LoVo (cell line): ENCODE measurements at places on chromosomes 5 and 9.

DNA sequence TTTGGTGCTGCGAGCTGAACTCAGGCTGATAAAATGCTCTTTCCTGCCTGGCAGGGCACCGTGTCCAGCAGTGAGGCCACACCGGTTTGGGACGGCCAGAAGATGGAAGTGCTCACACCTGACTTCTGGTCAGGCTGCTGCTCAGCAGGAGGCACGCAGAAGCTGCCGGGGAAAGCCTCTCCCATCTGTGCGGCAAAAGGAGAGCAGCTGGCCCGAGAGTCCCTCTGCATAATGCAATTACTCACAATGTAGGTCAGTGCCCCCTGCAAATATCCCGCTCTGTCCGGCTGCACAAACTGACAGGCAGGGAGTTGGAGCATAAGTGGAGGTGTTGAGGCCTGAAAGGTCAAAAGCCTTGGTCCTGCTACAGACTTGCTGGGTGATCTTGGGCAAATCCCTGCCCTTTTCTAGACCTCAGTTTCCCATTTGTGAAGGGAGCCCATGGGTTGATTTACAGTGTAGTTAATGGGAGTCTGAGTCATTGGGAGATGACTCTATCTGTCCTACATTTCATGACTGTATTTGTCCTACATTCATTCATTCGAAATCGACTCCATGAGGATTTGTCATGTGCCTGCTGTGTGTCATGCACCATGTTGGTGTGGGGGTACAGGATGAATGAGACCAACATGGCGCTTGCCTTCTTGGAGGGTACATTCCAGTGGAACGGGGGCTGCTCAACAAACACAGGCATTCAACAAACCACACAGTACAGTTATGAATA lies 61.8 kb upstream of the TBC1D2 start:
- DNase-seq, result no peak

- DNase-seq, result no peak
Observed at GRCh38 chr9:124210697-124211096, 47.1 kb upstream of the NEK6 start.

DNA sequence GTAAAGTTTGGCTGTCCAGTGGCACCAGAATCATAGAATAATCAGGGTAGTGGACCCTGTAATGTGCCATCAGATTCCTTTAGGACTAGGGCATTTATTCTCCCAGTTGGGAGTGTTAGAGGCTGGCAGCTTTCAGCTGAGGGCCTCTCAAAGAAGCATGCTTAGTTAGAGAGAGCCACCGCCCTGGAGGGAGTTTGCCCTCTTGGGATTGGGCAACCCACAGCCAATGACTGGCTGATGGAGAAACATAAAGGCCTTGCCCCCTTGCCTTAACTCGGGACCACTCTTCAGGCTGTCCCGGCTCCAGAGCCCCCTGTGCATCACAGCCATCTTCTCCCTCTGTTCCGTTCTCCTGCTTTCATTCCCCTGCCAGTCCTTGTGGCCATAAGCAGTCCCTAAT lies 20.5 kb upstream of the IFNK start:
- no peak for DNase-seq

DNA sequence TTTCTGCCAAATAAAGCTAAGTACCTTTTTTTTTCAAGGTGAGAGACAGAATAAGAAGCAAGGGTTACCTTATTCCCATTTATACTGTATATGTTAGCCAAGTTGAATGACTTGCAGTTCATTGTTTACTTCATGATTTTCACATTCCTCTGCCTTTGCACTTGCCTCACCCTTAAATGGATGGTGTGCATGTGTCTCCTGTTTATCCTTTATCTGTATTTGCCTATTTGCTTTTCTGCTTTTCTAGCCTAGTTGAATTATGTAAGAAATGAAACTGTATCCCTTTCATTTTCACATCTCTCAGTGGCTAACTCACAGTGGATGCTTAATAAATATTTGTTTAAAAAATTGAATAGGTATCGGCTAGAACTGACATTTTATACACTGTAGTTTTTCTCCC lies 200.8 kb upstream of the ST8SIA4 start:
- no peak for DNase-seq

DNA sequence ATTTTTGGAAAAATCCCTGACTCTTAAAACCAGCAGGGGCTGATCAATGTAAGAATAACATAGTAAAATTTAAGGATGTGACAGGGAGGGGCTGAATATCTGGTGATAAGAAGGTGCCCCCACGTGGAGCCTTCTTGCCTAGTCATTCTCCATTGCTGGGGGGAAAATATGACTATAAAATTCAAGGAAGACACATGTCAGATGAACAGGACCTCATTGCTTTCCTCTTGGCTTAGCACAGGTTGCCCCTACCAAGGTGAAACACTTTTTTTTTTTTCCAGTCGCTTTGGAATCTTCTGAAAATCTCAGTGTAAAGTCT lies 310.9 kb downstream of the EFNA5 start:
- DNase-seq, result no peak

DNA sequence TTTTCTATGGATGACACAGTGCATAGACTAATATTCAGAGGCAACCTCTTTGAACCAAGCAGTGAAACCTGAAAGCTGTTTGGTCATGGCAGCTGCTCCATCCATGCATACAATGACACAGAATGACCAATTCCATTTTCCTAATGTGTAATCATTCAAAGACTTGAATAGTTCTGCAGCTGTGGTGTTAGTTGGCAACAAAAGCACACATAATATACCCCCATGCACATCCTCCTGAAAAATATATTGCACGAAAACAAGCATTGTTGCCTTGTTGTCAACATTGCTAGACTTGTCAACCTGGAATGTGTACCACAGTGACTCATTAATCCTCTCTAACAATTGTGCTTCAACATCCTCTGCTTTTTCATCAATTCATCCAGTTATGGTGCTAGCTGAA lies 71.0 kb upstream of the SEMA6A start:
- DNase-seq, result no peak

DNA sequence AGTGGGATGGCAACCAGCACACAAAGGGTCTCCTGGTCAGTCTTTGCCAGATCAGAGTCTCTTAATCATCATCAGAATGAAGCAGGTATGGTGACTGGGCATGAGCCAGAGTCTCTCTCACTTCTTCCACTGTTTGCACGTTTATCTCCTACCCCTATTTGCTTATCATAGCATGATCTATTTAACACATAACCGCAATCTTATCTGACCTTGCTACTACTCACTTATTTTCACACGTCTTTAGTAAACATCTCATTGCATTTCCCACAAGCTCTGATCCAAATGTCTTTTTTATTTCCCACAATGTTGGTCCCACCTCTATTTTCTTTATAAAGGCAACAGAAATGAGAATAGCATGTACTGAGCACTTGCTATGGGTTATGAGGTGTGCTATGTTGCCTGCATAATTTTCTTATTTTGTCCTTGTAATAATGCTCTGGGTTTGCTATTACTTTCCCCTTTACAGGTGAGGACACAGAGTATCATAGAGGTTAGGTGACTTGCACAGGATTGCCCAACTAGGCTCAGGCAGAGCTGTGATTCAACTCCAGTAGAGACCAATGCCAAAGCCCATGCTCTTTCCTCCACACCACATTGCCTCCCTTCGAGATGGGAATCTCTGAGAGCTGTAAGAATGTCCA lies 39.7 kb upstream of the IL7R start:
- no peak for DNase-seq

GRCh38 chr9:80874276-80874675 lies 815.1 kb downstream of the TLE1 start:
- no peak for DNase-seq
